ENCODE measurements at places on chromosomes 2 and 18.
A peak's percentile ranks its signal among the peaks of the same experiment; 100 is the strongest.

DNA sequence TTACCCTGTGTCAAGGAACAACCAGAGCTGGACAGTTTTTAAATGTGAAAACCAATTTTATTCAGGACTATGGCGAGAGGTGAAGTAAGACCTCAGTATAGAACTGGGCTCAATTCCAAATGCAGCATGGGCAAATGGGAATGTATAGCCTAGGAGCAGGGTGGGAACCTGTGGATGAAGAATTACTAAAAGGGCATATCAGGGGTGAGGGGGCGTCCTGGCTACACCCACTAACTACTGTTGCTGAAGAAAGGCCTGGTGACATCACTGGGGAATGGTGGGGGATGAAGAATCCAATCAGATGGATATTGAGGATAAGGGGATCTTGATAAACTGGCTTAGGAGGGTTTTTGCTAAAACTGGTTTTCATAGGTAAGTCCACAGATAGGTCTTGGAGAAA, 27.3 kb upstream of the IL37 start:
- no peak for DNase-seq

DNA sequence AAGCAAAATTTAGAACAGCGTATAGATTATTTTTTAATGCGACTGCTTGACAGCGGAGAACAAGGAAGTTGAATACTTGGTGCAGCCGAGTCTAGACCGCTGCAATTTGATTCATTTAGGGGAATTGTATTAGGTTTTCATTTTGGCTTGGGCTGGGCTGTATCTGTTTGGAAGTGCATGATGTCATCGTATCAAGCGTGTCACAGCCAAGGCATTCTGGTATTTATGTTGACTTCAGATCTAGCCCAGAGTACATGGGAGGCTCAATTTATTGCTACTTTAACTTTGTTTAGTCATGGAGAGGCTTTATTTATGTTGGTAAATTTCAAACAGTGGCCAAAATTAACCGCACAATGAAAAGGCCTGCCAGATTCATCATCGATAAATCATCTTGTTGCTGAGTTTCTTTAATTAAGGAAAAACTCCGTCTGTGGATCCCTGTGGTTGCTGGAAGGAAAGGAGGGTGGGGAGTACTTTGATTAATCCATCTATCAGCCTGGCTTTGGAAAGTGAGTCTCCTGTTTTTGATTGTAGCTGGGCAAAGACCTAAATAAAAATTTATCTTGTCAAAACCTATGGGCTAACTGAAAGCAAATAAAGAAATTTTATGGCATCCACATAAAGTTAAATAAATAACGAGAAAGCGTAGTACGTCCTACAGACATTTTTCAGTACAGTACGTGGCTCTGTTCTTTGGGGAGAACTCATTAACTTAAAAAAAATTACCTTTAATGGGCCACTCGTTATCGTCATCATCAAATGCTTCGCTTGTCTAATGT, 230.4 kb upstream of the SPRED2 start:
- DNase-seq = no peak

DNA sequence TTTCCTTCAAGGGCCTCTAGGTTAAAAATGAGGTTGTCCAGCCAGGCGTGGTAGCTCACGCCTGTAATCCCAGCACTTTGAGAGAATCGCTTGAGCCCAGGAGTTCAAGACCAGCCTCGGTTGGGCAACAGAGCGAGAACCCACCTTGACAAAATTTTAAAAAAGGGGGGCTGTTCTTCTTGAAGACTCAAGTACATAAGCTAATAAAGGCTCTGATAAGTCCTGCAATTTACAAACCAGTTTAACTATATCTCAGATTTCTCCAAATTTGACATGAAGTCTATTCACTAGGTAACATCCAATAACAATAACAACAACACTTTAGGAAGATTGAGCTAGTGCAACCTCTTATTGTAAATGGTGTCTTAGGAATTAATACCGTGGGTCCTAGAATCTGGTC, 129.7 kb downstream of the MAPK4 start:
- no peak for DNase-seq

DNA sequence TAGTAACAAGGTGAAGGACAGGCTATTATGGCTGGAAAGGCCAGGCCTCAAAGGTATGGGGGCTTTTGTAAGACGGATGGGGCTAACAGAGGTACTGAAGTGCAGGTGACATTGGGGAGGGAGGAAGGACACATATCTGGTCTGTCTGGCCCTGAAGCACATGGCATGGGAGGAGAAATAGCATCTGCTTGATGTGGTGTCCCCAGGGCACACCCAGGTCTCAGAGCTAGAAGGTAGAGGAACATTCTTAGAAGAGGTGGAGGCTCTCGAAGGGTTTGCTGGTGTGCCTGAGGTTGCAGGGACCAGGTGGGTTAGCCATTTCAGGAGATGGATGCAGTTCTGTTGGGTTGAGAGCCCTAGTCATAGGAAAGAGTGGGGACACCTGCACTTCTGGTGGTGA, 9.5 kb downstream of the RALB start:
- DNase-seq = no peak

DNA sequence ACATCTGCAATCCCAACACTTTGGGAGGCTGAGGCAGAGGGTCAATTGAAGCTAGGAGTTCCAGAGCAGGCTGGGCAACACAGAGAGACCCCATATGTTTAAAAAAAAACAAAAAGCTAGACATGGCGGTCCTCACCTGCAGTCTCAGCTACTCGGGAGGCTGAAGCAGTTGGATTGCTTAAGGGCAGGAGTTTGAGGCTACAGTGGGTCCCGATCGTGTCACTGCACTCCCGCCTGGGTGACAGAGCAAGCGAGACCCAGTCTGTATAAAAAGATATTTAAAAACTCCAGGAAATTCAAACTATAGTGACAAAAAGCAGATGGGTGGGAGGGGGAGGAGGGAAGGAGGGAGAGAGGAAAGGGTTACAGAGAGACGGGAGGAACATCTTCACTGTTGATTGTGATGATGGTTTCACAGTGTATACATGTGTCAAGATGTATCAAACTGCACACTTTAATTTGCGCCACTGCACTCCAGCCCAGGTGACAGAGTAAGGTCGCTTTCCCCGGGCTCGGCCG, 942 bp upstream of the ZNF236 start:
- no peak for DNase-seq

- no peak for DNase-seq
Observed at GRCh38 chr2:122323927-122324326, 568.5 kb downstream of the TSN start.

- DNase-seq = peak; percentile 68
Observed at GRCh38 chr2:122980671-122981070, 1044.4 kb upstream of the CNTNAP5 start.

GRCh38 chr2:191428141-191428540, 182.9 kb downstream of the MYO1B start:
- DNase-seq = no peak

GRCh38 chr2:23788100-23788499, 138.8 kb downstream of the ATAD2B start:
- no peak for DNase-seq
